Thymus (tissue), 14 donors: ENCODE measurements at places on chromosomes 2 and 18. TPM values are rescaled to one million over a fixed set of nuclear protein-coding genes. Genes with fewer than 3 reads are reported as not detected.

The DYNAP gene
- total RNA-seq, result 0.09 TPM

The IL36A gene
- 0.99 TPM for total RNA-seq

The ABCG8 gene
- total RNA-seq, result under 0.01 TPM

The ANKRD29 gene
- 3.4 TPM for total RNA-seq

The MOGAT1 gene
- not detected for total RNA-seq

The TTC39C gene
- total RNA-seq, result 28.0 TPM
